Fibroblast of skin of right biceps (primary cell): ENCODE measurements at places on chromosomes 6 and 20.
A peak's percentile ranks its signal among the peaks of the same experiment; 100 is the strongest.

GRCh38 chr6:130575557-130575956 lies 209.7 kb downstream of the TMEM200A start:
- no peak for DNase-seq

DNA sequence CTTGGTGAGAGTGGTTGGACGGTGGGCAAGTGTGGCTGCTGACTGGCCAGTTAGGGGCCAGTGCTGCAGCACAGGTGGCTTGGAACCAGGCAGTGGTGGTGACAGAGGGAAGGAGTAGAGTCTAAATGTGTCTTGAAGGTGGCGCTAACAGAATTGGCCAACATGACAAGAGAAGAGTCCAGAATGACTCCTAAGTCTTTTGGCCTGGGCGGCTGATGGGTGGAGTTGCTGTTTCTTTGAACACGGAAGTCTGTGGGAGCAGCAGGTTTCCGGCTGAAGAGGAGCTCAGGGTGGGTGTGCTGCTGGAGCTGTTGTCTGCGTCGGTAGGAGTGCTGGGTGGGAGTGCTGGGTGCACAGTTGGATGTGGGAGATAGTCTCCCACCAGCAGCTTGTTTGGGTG lies 10.1 kb downstream of the LSM14B start:
- DNase-seq, result no peak

DNA sequence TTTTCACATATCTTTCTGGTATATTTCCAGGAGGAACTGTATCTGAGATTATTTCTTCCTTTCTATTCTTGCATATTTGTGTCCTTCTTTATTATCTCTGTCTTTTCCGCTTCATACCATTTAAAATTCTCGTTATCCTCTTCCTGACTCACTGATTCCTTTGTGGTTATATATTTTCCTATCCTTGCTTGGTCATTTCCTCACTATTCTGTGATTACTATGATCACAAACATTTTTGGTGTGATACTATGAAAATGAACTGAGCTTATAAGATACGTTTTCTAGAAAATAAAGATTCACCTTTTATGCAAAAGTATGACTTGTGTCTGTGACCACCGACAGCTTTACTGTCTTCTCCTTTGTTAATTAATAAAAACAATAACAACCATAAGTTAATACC lies 26.5 kb upstream of the MYCT1 start:
- peak; percentile 61 for DNase-seq

DNA sequence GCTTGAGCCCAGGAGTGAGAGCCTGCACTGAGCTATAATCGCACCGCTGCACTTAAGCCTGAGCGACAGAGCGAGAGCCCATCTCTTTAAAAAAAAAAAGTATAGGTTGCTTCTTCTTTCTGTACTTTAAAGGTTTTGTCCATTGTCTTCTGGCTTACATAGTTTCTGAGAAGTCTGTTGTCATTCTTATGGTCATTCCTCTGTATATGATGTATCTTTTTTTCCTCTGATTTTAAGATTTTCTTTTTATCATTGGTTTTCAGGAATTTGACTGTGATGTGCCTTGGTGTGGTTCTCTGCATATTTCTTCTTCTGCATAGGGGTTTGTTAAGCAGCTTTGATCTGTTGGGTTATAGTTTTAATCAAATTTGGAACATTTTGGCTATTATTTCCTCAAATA lies 29.1 kb downstream of the QRSL1 start:
- DNase-seq, result no peak

DNA sequence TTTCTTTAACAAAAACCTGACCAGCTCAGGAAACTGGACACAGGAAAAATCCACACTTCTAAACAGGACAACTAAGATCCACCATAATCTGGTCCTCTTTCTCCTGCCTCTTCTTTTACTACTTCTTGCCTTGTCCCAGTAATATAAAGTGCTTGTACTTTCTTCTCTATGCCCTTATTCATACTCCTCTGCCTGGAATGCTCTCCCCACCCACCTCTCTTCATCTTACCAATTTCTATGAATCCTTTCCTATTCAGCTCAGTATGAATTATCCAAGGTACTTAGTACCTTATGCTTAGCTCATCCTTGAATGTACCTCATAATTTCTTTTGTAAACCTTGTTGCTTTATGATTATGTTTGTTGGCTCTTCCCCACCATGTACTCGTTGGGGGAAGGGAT lies 159.4 kb downstream of the CDK19 start:
- DNase-seq, result no peak

DNA sequence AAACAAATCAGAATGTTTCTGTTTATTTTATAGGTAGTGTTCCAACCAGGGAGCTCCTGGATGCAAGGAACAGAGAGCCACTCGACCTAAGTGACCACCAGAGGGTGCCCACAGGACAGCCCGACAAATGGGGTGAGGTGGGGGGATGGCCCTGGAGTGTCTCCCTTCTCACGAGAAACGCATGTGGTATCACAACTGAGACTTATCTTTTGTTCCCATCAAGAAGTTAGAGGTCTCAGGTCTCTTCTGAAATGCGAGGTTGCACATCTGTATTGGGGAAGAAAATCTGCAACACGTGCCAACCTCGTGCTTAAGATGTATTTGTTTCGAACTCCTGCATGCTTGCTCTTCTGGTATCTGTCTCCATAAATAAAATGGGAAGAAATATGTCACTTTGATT lies 104.0 kb downstream of the ISM1 start:
- peak; percentile 28 for DNase-seq

DNA sequence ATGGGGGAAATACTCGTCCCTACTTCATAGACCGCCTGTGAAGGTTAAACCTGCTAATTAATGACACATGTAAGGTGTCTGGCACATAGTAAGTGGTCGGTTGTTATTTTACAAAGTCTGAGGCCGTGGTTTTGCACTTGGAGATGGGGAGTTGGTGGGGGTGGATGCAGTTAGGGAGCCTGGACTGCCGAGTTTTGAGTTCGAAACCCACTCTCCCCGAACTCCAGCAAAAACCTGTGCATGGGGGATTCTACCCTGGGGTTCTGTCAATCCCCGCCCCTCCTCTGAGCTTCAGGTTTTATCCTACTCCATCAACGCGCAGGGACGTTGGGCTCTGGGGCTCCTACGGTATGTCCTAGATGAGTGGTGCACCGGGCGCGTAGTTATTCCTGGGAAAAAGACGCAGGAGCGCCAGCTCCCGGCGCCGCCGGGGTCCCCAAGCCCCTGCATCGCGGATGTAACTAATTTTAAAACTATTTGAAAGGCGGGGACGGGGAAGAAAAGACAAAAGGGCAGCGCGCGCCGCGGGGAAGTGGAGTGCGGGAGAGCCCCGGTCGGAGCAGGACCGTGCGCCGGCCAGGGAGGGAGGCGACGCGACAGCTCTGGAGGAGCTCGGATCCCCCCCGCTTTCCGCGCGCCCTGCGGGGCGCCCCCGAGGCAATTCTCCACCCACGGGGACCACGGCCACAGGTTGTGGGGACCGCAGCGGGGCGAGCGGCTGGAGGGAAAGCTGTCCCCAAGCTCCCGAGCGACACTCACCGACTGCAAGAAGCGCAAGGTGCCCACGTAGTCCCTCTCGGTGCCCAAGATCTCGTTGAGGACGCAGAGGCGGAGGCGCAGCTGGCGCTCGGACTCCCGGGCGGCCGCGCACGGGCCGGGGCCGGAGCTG lies 672 bp downstream of the PREX1 start:
- peak; percentile 44 for DNase-seq

DNA sequence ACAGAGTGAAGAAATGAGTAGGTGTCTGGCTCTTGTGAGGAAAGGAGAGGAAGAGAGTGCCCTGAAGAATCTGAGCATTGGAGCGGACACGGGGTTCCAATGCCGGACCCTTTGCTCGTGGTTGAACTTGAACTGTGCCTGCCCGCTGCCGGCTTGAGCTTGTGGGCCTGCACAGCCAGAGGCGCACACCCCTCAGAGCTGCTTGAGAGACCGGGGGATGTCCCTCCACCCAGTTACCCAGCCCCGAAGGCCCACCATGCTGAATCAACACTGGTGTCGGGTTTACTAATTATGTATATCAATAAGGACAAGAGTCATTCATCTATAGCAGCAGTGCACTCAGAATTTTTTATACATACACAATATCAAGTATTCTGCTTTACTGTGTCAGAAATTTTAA lies 218.3 kb upstream of the CST7 start:
- no peak for DNase-seq

DNA sequence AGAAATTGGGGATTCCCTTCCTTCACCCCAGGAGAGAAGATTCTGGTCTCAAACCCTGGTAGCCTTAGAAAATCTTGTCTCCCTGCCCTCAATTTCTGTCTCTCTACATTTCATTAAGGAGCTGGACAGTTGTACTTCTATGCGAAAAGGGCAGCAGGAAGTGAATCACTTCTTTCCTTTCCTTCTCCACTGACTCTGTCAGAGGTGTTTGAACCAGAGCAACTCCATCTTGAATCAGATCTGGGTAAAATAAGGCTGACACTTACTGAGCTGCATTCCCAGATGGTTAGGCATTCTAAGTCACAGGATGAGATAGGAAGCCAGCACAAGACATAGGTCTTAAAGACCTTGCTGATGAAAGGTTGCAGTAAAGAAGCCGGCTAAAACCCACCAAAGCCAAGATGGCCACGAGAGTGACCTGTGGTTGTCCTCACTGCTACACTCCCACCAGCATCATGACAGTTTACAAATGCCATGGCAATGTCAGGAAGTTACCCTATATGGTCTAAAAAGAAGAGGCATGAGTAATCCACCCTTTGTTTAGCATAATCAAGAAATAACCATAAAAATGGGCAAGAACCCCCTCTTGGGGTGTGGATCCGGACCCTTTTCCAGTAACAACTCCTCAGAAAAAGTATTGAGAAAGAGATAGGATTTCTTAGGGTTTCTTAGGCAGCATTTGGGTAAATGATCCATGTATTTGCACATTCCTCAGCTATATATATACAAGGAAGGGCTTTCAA lies 95.8 kb upstream of the PLCB4 start:
- no peak for DNase-seq

GRCh38 chr20:48898896-48899530 lies 22.5 kb upstream of the ARFGEF2 start:
- DNase-seq, result no peak

DNA sequence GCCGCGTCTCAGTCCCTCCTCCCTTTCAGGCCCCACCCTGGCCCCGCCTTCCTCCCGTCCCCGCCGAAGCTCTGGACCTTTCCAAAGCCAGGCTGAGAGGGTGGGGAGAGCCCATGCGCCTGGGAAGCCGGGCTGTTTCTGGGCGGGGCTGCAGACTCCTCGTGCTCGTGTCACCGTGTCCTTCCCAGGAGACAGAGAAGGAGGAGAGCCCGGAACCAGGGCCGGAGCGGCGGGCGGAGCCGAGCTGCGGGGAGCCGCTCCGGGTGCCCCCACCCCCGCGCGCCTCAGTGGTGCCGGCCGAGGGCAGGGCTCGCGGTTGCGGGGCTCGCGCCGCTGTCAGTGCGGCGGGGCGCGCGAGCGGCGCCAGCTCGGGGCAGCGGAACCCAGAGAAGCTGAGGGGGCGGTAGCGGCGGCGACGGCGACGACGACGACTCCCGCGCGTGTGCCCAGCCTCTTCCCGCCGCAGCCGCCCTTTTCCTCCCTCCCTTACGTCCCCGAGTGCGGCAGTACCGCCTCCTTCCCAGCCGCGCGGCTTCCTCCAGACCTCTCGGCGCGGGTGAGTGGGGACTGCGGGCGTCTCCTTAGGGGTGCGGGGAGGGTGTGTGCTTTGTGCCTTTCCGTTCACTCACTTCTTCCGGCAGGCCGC lies at the start of gene RALY:
Gene RALY, plus strand, starts transcription at position 336 of the 646 bp plus-strand sequence. CDS start 78,164 bp downstream, outside the sequence.
- DNase-seq, result peak; percentile 98

DNA sequence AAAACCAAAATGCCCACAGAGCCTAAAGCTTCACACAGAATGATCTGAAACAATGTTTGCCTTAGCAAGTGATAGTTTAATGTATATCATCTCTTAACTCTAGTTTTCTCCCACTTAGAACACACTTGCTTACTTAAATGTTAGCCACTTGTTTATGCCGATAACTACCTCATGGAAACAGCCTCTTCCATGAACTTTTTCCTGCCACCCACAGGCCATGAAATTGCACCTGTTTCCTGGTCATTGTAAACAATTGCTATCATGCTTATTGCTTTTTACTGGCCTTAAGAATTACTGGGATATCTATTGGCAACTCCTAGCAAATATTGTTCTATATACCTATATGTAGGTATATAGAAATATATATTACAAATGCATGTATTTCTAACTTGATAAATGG lies 231.1 kb downstream of the HDGFL1 start:
- DNase-seq, result no peak

- DNase-seq, result no peak
These were observed 11.5 kb upstream of the ALDH8A1 start for GRCh38 chr6:134961366-134961765.

DNA sequence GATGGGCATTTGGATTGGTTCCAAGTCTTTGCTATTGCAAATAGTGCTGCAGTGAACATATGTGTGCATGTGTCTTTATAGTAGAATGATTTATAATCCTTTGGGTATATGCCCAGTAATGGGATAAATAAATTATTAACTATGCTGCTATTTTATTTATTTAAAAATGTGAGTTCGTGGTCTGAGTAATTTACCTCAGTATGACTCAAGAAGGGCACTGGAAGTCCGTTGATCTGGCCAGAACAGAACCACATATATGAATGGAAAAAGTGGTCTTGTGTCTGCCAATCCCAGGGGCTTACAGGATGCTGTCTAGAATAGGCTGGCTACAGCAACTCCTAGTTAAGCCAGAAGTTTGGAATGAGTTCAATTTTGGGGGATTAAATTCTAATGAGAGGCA lies 27.6 kb upstream of the HLA-C start:
- DNase-seq, result no peak

DNA sequence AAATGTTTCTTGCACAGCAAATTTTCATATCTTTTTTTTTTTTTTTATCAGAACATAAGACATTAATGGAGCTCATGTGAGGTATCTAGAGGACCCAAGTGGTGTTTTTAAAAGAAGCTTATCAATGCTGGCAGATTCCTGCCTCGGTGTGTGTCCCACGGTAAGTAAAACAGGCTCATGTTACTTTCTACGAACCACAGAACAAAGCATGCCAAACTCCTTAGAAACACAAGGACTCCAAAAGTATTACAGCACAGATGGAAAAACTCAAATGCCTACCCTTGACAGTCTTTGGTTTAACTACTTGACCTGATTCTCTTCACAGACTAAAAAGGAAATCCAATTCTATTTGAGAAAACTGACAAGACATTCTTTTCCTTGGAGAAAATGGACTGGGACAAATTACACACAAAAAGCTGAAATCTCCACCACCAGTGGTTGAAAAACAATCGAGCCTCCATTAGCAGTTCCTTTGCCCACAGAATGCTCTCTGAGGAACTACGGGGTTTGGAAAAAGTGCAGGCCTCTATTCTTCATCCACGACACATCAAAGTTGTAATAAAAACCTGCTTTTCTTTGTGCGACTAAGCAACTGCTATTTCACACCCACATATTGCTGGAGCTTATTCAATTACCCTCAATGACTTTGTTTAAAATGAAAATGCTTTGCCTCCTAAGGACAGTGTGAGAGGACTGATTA lies 5.4 kb downstream of the METTL24 start:
- no peak for DNase-seq
